ENCODE measurements at places on chromosomes 7 and 10.

DNA sequence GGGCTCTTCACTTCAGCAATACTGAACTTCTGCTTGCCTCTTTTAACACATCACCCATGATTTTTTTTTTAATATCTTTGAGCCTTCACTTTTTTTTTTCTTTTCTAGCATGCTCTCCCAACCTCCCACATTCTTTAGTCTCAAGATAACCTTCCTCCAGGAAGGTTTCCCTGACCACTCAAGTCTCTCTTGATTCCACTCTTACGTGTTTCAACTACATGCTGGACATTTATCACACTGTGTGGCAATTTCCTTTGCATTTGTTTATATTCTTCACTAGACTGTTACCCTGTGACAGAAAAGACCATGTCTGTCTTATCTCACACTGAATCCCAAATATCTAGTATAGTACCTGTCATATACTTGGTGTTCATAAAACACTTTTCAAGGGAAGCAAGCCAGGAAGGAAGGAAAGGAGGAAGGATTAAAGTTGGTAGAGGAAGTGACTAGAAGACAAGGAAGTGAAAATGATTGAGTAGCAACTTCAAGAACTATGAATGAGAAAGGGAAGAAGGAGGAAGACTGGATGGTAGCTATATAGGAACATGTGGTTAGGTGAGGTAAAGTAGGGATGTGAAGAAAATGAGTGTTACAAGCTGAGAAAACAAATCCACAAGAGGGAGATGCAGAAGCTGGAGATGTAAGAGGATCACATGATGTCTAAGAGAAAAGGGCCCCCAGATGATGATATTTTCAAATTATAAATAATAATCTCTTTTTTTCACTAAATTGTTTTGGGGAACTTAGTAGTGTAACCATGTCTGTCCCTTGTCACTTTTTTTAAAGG is 40.4 kb downstream of the IFIT5 start:
- no peak for DNase-seq

GRCh38 chr7:20269726-20270125 is 52.5 kb upstream of the MACC1 start:
- no peak for DNase-seq

DNA sequence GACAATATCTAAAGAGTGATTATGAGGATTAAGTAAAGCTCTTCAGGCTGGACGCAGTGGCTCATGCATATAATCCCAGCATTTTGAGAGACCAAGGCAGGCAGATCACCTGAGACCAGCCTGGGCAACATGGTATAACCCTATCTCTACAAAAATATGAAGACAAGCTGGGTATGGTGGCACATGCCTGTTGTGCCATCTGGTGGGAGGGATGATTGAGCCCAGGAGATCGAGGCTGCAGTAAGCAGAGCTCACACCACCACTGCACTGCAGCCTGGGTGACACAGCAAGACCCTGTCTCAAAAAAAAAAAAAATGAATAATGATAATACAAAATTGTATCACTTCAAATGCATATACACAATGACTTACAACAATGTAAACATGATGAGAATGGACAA is 195.6 kb upstream of the AUTS2 start:
- DNase-seq: no peak

DNA sequence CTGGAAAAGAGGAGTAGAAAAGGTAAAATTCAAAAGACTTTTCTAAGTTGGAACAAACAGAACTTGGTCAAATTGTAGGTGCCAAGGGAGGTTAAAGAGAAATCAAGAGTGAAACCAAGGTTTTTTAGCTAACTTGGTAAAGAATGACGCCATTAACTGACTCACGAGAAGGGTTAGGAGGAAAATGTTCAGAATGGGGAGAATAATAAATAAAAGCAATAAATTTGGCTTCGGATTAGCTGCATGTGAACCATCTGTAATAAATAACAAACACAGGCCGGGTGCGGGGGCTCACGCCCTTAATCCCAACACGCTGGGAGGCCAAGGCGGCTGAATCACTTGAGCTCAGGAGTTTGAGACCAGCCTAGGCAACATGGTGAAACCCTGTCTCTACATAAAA is 71.9 kb upstream of the SRRM3 start:
- DNase-seq: no peak

DNA sequence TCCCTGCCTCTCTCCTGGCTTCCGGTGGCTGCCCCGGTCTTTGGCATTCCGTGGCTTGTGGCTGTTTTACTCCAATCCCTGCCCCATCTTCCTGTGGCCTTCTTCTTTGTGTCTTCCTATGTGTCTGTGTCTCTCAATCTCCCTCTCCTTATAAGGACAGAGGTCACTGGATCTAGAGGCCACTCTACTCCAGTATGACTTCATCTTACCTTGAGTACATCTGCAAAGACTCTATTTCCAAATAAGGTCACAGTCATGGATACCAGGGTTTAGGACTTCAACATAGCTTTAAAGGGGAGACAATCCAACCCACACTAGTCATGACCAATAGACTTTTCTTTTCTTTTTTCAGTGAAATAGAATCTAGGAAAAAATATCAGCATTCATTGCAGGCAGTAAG is 153.3 kb upstream of the INSYN2A start:
- DNase-seq: no peak

GRCh38 chr10:9869205-9869604 is 1148.5 kb upstream of the CELF2 start:
- DNase-seq: no peak
